Gastroesophageal sphincter (tissue), 4 donors: ENCODE measurements at places on chromosomes 6 and 20. TPM values are rescaled to one million over a fixed set of nuclear protein-coding genes. Genes with fewer than 3 reads are reported as not detected.

DNA sequence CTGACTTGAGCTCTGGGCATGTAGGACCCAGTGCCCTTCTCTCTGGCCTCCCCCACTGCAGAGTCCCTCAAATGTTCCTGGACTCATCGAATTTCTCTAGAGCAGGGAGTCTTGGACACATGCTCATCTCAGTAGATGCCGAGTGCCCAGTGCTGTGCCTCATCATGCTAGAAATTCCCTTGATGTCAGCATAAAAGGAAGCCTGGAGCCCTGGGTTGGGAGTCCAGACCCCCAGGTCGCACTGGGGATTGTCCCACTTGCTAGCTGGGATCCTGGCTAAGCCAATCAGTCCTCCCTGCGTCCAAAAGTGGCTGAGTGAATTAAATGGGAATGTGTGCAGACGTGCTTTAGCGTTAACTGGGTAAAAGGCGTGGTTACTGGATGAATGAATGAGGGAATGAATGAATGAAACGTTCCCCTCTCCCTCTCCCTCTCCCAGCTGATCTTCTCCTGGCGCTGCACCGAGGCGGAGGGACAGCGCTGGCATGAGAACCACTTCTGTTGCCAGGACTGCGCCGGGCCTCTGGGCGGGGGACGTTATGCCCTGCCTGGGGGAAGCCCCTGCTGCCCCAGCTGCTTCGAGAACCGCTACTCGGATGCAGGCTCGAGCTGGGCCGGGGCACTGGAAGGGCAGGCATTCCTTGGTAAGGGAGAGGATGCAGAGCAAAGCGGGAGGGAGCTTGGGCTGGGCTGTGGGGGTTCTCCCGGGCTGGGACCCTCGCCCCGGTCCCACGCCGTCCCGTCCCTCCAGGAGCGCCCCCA lies 1.6 kb upstream of the TOMM6 start:
- no peak for ATAC-seq

DNA sequence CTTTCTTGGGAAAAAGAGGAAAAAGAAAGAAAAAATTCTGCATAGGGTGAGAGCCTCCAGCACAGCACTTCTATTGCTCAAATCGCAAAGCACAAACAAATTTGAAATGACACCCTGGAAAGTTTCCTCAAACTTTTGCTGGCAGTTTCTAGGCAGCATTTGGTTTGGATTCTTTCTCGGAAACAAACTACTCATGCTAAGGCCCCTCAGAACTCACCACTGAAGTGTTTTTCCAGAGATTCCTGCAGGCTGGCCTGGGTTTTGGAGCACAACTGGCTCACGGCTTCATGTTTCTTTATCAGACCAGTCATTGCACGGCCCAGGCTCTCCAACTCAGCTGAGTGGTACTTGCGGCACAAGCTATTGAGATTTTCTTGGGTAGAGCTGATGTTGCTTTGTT lies 237.8 kb downstream of the SYNE1 start:
- ATAC-seq = peak; percentile 62

DNA sequence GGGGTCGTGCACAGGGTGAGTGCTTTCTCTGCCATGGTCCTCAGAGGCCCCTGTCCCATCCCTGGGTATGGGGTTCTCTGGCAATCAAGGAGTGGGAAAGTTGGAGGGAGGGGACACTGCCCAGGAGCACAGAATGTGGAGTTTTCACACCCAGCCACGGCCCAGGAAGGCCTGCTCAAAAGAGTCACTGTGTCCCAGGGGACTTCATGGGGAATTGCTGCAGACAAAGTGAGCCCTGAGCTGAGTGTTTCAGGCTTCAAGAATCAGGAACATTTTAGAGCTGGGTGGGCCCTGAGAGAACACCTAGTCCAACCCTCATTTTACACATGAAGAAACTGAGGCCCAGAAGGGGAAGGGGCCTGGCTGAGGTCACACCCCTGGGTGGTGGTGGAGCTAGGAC lies 5.7 kb downstream of the MAPK13 start:
- no peak for ATAC-seq

SYNE1 gene
- total RNA-seq = 219 TPM

HLA-DRA gene
- total RNA-seq = 43.6 TPM

DNA sequence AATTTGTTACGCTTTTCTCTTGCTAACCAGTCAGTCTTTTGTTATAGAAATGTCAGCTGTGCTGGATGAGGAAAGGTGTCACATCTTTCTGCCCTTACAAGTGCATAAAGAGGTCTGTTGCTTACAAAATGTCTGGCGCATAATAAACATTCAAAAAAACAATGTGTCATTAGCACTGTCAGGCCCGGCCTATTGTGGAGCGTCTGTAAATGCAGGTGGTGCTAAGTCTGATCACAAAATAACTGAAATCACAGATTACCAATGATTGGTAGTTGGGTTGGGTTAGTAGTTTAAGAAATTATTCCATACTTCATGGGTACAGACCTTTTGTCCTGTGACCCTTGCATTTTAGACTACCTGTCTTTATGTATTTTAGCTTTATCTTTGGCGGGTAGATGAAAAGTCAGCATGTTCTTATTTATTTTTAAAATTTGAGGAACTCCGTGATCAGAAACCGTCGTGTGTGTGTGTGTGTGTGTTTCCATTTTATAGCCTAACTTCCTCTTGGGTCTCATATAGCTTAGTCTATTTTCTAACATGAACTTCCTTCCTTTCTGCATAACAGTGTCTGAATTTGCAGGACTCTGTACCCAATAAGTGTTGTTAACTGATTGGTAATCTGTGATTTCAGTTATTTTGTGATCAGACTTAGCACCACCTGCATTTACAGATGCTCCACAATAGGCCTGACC lies 88.1 kb upstream of the IFNGR1 start:
- no peak for ATAC-seq

GRCh38 chr6:104887350-104887749 lies 27.6 kb upstream of the HACE1 start:
- ATAC-seq = no peak

- ATAC-seq = no peak
These were observed 502.1 kb upstream of the CDH4 start for GRCh38 chr20:60749804-60750602.

ZBTB46 gene
- total RNA-seq = 13.8 TPM

PGC gene
- not detected for total RNA-seq

DNA sequence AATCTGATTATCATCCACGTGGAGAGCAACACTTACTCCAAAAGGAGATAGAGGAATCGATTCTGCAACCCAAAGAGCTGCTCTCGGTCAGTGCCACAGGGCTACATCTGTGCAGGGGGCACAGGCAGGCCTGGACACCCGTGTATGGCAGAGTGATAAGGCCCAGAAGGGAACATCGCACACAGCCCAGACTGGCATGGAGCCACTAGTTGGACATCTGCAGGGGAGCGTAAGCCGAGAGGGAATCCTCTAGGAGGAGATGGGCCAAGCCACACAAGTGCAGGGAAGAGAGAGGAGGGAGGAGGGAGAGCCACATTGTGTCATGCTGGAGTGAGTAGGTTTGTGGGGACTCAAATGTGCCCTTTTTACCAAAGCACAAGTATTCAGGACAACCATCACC lies 50.4 kb upstream of the ENTPD6 start:
- ATAC-seq = no peak

STX11 gene
- total RNA-seq = 11.0 TPM

GRCh38 chr20:63567386-63568169 lies 6.5 kb downstream of the HELZ2 start:
- peak; percentile 25 for ATAC-seq

FOXP4 gene
- total RNA-seq = 25.8 TPM

DNA sequence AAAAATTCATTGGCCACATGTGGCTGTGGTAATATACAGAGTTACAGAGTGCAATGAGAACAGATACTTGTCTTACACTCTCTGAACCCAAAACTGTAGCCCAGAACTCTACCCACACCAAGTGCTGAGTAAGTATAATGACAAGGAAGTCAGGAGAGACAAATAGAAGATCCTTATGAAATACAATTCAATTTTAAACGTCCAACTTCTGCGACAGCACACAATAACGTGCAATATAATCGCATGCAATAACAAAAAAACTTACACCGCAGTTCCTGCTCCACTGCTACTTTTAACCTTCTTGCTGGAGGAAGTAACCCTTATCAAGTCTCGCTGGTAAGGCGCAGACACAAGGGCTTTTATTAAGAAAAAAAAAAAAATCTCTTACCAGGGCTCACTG lies 881 bp downstream of the SFT2D1 start:
- ATAC-seq = no peak

DNA sequence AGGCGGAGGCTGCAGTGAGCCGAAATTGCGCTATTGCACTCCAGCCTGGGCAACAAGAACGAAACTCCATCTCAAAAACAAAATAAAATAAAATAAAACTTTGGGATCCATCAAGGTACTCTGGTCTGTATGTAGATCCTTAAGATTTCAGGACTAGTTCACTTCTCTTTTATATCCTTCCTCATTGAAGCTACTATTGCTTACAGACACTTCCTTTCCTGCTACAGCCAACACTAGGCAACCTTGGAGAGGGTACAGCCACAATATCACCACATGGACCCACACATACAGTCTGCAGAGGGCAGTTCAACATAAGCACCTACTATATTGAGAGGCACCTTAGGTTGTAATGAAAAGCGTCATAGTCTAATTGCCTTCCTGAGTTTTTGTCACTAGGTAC lies 113.3 kb downstream of the ATXN1 start:
- ATAC-seq = no peak

DNA sequence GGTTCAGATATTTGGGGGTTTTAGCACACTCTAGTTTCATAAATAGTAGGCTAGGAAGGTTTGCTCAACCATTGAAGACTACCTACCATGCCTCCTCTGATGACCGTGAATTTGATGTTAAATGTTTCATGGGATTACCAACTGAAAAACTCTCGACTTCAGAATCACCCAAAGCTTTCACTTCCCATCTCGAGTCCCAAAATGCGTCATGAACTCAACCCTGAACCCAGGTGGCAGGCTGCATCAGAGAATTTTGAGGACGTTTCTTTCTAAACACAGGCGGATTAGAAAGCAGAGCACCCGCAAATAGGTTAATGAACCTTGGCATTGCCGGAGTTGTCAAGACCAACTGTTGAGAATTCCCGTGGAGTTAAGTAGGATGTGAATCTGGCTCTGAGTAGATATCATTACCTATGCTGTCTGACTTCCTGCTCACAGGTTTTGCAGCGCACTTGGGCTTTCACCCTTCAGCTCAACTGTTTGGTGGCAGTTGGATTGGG lies 98.4 kb upstream of the ADTRP start:
- no peak for ATAC-seq
